Foreskin keratinocyte (primary cell): ENCODE measurements at places on chromosomes 4 and X. TPM values are rescaled to one million over a fixed set of nuclear protein-coding genes. Genes with fewer than 3 reads are reported as not detected.

RAB9B gene
- total RNA-seq = 0.11 and 0.17 TPM in 2 replicates

MCUB gene
- total RNA-seq = 20.7 and 20.9 TPM in 2 replicates

BEX5 gene
- 0.42 and 0.92 TPM in 2 replicates for total RNA-seq

HDX gene
- total RNA-seq = 3.4 and 3.5 TPM in 2 replicates

UGT2A1 gene
- total RNA-seq = not detected in 2 replicates

TBC1D8B gene
- total RNA-seq = 5.6 and 8.1 TPM in 2 replicates

NPNT gene
- 0.51 and 1.4 TPM in 2 replicates for total RNA-seq

MAGEC3 gene
- total RNA-seq = not detected in 2 replicates

CXorf49 gene
- not detected in 2 replicates for total RNA-seq

ITM2A gene
- 9.0 and 13.7 TPM in 2 replicates for total RNA-seq

EGFL6 gene
- not detected in 2 replicates for total RNA-seq

SLC34A2 gene
- total RNA-seq = not detected in 2 replicates

ALAS2 gene
- not detected in 2 replicates for total RNA-seq

HAUS3 gene
- total RNA-seq = 14.1 and 15.2 TPM in 2 replicates

FOXR2 gene
- not detected in 2 replicates for total RNA-seq

ZFYVE28 gene
- total RNA-seq = 0.51 and 0.95 TPM in 2 replicates

FAT4 gene
- total RNA-seq = 1.4 and 1.5 TPM in 2 replicates

MAGIX gene
- 1.6 and 2.0 TPM in 2 replicates for total RNA-seq

GUCY1A1 gene
- total RNA-seq = 0.11 TPM in 1 of 2 replicates, not detected in the other

MAGEA2 gene
- not detected in 2 replicates for total RNA-seq

REELD1 gene
- not detected in 2 replicates for total RNA-seq

MAGEE2 gene
- total RNA-seq = not detected in 2 replicates

HSFX2 gene
- total RNA-seq = 0.32 TPM in 1 of 2 replicates, not detected in the other

HPGD gene
- 0.21 and 0.41 TPM in 2 replicates for total RNA-seq

LRCH2 gene
- 0.04 TPM in 1 of 2 replicates, not detected in the other for total RNA-seq

NALF2 gene
- total RNA-seq = 0.95 and 2.0 TPM in 2 replicates

GUCY1B1 gene
- 0.17 and 0.32 TPM in 2 replicates for total RNA-seq

CXorf65 gene
- total RNA-seq = not detected in 2 replicates

GPRASP3 gene
- 3.6 and 4.3 TPM in 2 replicates for total RNA-seq
